Lower lobe of right lung (tissue), 2 donors: ENCODE measurements at places on chromosomes 12 and 14. TPM values are rescaled to one million over a fixed set of nuclear protein-coding genes. Genes with fewer than 3 reads are reported as not detected.

Gene PGF
- 3.0 TPM for total RNA-seq

Gene SYNDIG1L
- 1.6 TPM for total RNA-seq

Gene CCDC184
- 1.0 TPM for total RNA-seq

Gene FGF23
- total RNA-seq = not detected

Gene GALNT6
- total RNA-seq = 24.0 TPM

Gene TAS2R9
- not detected for total RNA-seq

Gene SLC15A4
- 30.0 TPM for total RNA-seq

Gene RNU7-1
- not detected for total RNA-seq

DNA sequence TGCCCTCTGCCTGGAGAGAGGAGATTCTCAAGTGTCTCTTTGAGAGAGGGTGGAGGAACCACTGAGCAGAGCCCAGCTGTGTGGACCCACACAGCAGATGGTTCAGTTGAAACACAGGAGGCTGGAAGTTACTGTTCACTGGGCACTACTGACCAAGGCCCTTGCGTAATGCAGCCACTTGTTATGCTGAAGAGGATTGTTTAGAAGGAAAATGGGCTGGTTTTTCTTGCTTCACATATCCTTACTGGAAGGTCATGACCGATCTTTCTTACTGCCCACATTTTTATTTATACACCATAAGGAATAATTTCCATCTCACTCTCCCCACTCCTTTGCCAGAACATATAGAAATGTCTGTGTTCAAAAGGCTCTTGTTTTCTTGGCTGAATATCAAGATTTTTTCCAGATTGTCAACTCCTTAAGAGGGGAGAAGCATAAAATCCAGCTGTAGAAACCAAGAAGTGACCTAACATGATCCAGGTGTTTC, 375.1 kb upstream of the DDHD1 start:
- peak; percentile 46 for DNase-seq
- peaks cover 7% of the 10 kb centered on the region for H3K4me1 ChIP-seq
- H3K27ac ChIP-seq = no peak overlapping the region
- H3K27me3 ChIP-seq = no peaks in the 10 kb centered on the region
- no peaks in the 10 kb centered on the region for H3K36me3 ChIP-seq
- H3K4me3 ChIP-seq = no peak overlapping the region

GRCh38 chr14:31243860-31244259, 36.3 kb upstream of the HECTD1 start:
- no peaks in the 10 kb centered on the region for H3K27me3 ChIP-seq
- H3K4me3 ChIP-seq = no peak overlapping the region
- no peaks in the 10 kb centered on the region for H3K36me3 ChIP-seq
- no peaks in the 10 kb centered on the region for H3K4me1 ChIP-seq
- DNase-seq = no peak
- H3K27ac ChIP-seq = no peak overlapping the region

GRCh38 chr12:19288603-19289244, 150.6 kb upstream of the AEBP2 start:
- H3K36me3 ChIP-seq = peaks cover 11% of the 10 kb centered on the region
- no peaks in the 10 kb centered on the region for H3K27me3 ChIP-seq
- no peak for DNase-seq
- H3K4me3 ChIP-seq = no peak overlapping the region
- no peak overlapping the region for H3K27ac ChIP-seq
- H3K4me1 ChIP-seq = no peaks in the 10 kb centered on the region

GRCh38 chr14:102828151-102828550, 50.9 kb downstream of the TRAF3 start:
- H3K4me1 ChIP-seq = no peaks in the 10 kb centered on the region
- no peaks in the 10 kb centered on the region for H3K36me3 ChIP-seq
- H3K4me3 ChIP-seq = peak overlapping the region; percentile 17
- no peaks in the 10 kb centered on the region for H3K27me3 ChIP-seq
- no peak for DNase-seq

DNA sequence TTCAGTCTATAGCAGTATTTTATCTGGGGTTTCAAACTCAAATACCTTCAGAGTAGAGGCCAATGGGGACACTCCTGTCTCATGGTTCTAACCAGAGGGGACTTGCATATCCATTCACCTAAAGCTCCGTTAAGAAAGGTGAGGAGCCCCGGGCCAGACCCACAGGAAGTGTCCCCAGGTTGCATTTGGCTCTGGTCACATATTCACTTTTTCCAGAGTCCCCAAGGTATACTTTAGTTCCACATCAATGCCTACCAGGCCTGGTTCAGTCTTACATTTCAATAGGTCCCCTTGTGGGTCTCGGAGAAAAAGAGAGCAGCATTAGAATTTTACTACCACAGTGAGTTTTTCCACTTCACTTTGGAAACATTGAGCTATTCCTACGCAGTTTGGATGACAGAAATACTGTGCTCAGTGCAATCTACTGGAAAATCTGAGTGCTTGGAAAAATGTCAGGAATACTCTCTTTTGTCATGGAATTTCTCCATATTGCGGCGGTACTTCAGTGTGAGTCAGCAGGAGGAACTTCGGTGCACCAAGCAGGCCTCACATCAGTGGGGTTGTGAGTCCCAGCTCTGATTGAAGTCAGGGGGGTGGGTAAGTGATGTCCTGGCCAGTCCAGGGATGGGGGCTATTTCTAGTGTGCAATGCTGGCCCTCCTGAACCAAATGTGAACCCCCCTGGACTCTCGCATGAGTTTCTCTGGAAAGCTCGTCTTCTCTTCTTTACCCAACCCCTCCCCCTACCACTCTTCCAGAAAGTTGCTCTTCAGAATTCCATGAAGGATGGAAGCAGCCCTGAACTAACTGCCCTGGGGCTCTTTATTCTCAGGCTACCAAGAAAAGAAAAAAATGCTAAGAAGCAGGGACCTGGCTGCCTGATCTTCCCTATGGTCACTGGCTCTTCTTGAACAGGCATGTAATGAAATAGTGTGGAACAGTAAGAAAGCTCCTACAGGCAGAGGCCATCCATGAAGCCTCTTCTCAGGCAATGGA, 184.7 kb downstream of the PRKCH start:
- H3K36me3 ChIP-seq = peaks cover 11% of the 10 kb centered on the region
- no peak overlapping the region for H3K4me3 ChIP-seq
- DNase-seq = no peak
- no peaks in the 10 kb centered on the region for H3K27me3 ChIP-seq

DNA sequence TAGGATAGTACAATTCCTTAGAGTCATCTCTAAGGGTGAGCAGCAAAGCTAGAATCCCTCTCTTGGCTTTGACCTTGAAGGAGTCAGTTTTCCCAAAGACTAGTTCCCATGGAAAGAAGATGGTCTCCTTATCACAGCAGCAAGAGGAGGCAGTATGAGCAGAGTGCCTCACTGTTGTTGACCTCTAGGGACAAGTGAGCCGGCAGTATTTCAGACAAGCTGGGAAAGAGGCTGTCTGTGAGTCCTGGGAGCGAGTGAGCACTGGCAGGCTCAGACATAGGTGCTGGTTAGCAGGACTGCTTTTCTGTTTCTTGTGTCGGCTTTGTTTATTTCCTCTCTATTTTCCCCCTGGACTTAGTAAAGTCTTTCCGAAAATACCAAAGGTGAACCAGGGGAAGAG, 60.7 kb downstream of the NTF3 start:
- no peak overlapping the region for H3K4me3 ChIP-seq
- H3K36me3 ChIP-seq = no peaks in the 10 kb centered on the region
- H3K27me3 ChIP-seq = no peaks in the 10 kb centered on the region
- no peak for DNase-seq

DNA sequence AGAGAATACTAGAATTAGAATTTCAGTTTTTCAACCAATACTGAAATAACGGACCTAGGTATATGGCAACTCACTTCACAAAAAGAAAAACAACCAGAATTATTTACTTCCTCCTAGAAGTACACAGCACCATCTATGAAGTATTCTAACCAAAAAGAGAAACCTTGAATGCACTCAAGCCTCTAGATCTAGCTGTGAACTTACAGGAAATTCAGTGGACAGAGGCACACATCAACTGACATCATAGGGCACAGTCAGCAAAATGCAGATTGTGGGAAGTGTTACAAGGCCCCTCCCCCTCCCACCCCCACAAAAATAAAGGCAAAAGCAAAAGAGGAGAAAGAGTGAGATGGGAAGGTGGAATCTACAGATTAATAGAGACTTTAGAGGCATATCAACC, 102.4 kb downstream of the TMTC1 start:
- H3K27ac ChIP-seq = no peak overlapping the region
- H3K36me3 ChIP-seq = no peaks in the 10 kb centered on the region
- no peaks in the 10 kb centered on the region for H3K4me1 ChIP-seq
- DNase-seq = no peak
- no peaks in the 10 kb centered on the region for H3K27me3 ChIP-seq
- H3K4me3 ChIP-seq = no peak overlapping the region

GRCh38 chr12:14252697-14253096, 112.8 kb upstream of the ATF7IP start:
- H3K27ac ChIP-seq = no peak overlapping the region
- H3K4me1 ChIP-seq = peaks cover 23% of the 10 kb centered on the region
- DNase-seq = no peak
- no peaks in the 10 kb centered on the region for H3K36me3 ChIP-seq
- H3K4me3 ChIP-seq = no peak overlapping the region

DNA sequence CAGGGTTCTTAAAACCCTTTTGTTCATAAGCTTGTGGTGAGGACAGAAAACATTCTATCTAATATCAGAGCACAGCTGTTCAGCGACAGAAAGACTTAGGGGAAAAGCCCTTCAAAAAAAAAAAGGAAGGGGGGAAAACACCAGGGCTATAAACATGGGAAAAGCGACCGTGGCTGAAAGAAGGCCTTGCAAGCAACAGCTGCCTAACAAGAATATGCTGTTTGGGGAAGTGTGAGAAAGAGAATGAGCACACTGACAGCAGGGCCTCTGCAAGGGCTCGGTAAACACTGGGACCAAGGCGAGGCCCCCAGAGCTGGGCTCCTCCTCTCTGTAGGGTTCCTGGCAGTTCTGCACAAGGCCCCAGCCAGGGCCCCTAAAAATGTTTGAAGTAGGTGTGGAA, 27.4 kb upstream of the CCND2 start:
- no peak overlapping the region for H3K27ac ChIP-seq
- DNase-seq = no peak
- no peak overlapping the region for H3K4me3 ChIP-seq

DNA sequence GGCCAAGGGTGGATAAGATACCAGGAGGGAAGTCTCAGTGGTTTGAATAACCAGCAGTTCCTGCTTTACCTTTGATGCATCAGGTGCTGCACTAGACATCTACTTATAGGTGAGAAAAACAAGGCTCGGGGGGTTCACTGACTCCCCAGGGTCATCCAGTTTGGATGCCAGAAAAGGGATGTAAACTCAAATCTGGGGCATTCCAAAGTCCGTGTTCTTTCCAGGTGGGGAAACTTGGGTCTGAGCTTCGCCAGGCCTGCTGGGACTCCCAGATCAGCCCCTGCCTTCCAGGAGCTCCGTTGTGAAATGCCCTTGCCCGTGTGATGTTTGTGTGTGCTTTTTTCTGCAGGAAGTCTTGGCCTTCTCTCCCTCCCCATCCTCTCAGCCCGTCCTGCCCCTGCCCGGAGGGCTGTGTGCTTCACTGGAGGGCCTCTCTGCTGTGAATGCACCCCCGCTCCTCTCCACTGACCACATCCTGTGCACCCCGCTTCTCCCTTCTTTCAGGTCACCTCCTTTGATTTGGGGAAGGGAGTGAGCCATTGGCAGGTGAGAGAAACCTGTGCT, 42.1 kb downstream of the TSPAN9 start:
- H3K36me3 ChIP-seq = no peaks in the 10 kb centered on the region
- H3K27ac ChIP-seq = peak overlapping the region; percentile 68
- no peak for DNase-seq
- peaks cover 64% of the 10 kb centered on the region for H3K4me1 ChIP-seq
- H3K27me3 ChIP-seq = no peaks in the 10 kb centered on the region
- H3K4me3 ChIP-seq = no peak overlapping the region

GRCh38 chr12:121799156-121799841, 4.5 kb upstream of the SETD1B start:
- peak; percentile 77 for DNase-seq
- peaks cover 33% of the 10 kb centered on the region for H3K36me3 ChIP-seq
- peak overlapping the region; percentile 100 for H3K27ac ChIP-seq
- peak overlapping the region; percentile 85 for H3K4me3 ChIP-seq
